ENCODE measurements at places on chromosomes 4 and X. TPM values are rescaled to one million over a fixed set of nuclear protein-coding genes. Genes with fewer than 3 reads are reported as not detected.

GRCh38 chr4:32061916-32062315 is 1341.7 kb downstream of the PCDH7 start:
- no peak for DNase-seq

GRCh38 chr4:152672206-152673092 is 7.3 kb downstream of the TMEM154 start:
- no peak for DNase-seq

DNA sequence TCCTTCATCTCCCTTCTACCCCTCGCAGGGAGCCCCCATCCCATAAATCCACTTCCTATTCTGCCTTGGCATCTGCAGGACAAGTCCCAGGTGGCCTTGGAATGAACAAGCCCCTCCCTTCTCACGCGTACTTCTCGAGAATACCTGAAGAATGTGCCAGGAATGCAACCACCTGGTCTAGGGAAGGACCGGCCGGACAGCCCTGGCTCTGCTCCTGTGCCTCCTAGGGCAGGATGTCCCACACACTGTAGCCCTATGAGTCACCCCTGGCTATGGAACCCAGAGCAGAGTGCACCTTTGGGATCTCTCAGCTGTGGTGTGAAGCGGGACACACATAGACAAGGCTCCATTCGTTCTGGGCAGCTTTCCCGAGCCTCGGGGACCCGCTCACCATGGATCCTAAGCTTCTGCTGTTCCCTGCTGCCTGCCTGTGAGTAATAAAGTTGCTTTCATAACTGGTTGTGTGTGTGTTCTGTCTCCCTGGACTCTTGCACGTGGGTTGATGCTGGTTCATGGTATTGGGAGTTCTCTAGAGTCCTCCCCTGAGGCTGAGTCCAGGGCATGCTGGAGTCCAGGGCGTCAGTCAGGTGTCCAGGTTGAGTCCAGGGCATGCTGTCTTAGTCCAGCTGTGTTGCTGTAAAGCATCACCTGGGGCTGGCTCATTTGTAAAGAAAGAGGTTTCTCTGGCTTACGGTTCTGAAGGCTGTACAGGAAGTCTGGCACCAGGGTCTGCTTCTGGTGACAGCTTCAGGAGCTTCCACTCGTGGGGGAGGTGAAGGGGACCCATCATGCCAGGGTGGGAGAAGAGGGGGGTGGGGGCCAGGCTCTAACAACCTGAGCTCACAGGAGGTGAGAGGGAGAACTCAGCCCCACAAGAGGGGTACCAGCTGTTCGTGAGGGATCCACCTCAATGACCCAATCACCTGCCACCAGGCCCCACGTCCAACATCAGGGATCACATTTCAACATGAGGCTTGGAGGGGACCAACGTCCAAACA is 7.4 kb upstream of the PDE6B start:
- DNase-seq, result no peak

DNA sequence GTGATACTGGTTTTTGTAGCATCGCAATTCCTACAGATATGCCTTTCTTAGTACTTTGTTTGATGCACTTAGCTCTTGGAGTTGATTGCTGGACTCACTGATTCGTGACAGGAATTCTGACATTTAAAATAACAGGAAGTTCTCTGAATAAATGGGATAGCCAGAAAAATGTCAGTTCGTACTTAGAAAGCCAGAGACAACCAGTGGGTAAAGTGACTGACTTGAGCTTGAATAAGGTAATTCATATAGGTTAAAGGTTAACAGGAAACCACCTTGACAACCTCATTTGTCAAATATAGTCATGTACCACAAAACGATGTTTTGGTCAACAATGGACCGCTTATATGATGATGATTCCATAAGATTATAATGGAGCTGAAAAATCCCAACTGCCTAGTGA is 181.4 kb downstream of the RPA4 start:
- DNase-seq, result no peak

GRCh38 chr4:3498901-3499510 is 33.2 kb downstream of the LRPAP1 start:
- no peak for DNase-seq

DNA sequence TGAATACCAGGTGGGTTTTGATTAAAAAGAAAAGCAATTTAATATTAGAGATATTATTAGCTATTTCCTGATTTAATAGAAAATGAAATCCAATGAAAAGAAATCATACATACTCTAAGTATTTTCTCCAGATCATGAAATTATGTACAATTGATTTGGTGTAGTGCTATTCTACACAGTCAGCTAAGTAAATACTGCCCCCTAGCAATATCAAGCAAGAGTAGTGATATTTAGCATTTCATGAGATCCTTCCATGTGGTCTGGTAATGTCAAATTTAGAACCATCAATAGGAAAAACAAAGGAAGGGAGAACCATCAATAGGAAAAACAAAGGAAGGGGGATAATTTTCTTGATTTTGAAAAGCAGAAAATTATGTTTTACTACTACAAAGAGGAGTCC is 114.6 kb downstream of the TBCK start:
- no peak for DNase-seq

GRCh38 chrX:65706041-65706828 is 38.8 kb downstream of the MSN start:
- no peak for DNase-seq

DNA sequence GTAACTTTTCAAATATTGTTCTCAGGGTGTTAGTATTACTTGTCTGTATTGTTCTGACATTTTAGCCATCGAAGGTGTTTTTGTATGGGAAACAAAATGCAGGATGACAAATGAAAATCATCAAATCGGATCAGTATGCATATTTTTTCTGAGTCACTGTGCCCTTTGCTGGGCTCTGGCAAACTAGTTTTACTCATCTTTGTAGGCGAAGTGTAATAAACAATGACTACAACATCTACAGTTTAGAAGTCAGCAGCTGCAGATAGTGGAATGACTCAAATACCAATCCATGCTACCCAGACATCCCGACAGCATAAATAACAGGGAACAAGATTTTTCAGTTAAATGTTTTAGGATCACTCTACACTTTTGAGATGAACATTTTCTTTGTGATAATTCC is 557.3 kb upstream of the TENM3 start:
- no peak for DNase-seq

GRCh38 chr4:24274381-24274941 is 309.9 kb downstream of the DHX15 start:
- no peak for DNase-seq

DNA sequence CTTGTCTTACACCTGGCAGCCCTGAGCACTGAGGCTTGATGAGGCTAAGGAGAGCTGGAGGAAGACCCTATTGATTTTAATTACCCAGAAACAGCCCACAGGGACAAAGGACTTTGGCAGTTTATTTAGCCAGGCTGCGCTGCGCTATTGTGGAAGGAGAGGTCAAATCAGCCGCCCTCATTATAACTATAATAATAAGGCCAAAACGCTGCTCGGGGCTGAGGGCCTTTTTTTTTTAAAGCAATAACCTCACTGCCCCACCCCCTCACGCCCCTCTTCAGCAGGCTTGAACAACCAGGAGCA is 60.6 kb upstream of the NKX1-1 start:
- no peak for DNase-seq

GRCh38 chr4:127118681-127119080 is 514.1 kb upstream of the INTU start:
- DNase-seq, result no peak

Gene SH3BP2
- 27.5 TPM for polyA plus RNA-seq

GRCh38 chr4:19512086-19512485 is 739.6 kb upstream of the SLIT2 start:
- DNase-seq, result no peak

- no peak for DNase-seq
These were observed 22.3 kb downstream of the QRFPR start for GRCh38 chr4:121358473-121358872.

DNA sequence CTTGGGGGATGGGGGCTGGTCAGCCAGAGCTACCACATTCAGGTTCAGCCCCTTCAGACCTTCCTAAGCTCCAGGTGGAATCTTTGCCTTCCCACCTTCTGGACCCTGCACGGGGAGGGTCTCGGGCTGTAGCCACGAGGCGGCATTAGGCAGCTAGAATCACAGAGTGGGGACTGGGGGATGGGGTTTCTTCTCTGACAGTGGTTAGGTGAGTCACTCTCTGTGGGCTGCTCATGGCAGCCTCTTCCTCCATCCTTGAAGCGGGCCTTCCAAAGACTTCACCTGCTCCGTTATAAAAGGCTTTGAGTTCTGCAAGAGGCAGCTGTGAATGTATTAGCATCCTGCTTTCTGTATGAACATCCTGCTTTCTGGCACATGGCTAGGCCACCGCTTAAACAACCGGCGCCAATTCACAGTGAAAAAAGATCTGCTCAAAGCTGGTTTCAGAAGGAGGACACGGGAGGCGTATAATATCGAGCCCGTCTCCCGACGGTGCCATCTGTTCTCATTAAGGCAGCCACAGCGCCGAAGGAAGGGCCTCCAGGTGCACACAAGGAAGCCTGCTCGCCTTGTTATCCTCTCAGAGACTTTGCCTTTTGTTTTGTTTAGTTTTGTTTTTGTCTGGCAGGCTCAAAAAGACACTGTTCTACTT is 74.3 kb upstream of the IGFBP7 start:
- DNase-seq, result no peak

DNA sequence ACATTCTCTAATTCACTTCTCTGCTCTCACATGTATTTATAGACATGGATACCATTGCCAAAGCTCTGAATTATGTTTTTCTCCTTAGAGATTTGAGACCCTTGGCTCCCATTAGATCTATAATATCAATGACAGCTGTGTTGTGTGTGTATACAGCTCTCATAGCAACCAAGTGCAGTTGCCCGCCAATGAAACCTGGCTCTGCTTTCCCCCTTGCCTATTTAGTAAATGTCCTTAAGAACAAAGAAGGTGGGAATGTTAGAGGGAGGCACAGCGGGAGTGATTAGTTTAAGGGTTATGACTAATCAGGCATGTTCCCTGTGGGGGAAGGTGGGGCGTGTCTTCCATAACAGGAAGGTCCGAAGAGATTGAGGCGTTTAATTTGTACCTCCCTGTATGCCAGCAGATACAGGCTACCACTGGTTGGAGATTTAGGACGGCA is 100.5 kb upstream of the TBC1D9 start:
- no peak for DNase-seq

Gene RS1
- not detected for polyA plus RNA-seq

DNA sequence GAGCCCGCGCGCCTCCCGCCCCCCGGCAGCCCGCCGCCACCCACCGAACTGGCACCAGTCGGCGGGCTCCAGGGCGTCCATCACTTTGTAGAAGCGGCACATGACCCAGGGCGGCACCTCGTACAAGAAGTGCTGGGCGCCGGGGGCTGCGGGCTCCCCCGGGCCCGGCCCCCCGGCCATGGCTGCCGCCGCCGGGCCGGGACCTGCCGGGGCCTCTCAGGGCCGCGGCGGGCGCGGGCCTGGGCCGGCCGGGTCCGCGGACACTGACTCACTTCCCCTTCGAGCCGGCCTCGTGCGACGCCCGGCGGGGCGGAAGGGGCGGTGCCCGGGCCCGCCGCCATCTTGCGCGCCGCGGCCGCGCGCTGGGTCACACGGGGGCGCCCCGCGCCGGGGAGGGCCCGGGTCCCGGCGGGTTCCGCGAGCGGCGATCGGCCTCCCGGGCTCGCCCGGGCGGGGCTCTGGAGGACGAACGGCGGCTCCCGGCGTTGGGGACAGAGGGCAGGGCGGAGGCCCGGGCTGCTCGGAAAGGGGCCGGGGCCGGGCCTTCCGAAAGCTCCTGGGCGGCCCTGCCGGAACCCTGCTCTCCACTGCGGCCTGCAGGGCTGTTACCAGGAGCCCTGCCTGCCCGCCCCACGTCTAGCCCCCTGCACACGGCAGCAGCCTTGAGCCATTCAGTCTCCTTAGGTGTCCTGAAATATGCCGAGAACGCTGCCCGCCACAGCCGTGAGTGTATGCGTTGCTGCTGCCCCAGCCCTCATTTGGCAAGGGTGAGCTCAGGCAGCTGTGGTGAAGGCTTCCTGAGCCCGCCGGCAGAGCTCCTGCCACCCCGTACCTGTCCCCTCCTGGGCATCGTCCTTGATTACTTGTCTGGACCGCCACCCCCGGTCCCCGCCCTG is at the start of gene IRAK1:
Gene IRAK1, minus strand, starts transcription at position 270 of the 896 bp plus-strand sequence. Its CDS starts 90 bp downstream, at position 180.
- DNase-seq, result no peak

GRCh38 chr4:61373901-61374440 is 173.8 kb downstream of the ADGRL3 start:
- no peak for DNase-seq

DNA sequence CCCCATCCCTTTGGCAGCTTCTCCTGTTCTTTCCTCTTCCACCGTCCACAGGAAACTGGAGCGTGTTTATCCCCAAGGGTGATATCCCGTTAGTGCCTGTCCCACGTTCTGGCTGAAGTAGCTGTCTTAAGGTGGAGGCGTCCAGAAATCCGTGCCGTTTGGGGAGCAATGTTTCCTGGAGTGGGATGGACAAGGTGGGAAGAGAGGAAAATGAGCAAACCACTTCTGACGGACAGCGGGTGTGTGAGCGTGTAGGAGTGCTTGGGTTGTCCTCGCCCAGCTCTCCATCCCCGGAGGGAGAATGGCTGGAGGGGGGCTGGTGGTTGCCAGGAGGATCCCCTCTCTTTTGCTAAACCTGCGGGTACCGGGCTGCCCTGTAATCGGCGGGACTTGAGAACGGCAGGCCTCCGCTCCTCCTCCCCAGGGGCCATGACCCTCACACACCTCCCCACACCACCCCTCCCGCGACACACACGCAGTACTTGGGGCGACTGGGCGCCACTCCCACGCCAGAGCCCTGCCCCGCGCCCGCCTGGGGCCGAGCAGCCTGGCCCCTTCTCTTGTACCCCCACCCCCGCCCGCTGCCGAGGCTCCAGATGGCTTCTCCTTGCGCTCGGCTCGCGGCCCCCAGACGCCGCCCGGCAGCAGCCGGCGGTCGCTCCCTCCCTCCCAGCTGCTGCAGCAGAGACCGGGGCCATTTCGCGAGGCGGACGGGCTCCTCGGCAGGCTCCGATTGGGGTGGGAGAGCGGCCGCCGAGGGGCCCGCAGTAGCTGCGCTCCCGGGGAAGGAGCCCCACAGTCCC is 13.9 kb upstream of the PRDM8 start:
- DNase-seq, result no peak

- DNase-seq, result no peak
These were observed 75.9 kb downstream of the LIMCH1 start for GRCh38 chr4:41613821-41614220.

DNA sequence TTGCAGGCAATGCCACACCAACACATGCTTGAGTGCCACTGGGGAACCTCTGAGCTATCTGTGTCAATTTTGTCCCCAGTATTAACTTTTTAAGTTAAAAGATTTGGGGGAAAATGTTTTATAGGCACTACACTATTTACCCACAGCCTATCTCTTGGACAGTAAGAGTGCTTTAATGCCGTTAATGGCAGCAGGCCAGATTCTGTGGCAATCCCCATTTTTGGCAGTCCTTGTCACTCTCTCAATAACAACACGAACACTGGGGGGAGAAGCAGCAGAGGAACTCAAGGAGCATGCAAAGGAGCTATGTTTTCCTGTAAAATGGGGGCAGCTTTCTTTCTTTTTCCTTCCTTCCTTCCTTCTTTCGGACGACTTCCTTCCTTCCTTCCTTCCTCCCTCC is 168.6 kb downstream of the NSUN7 start:
- no peak for DNase-seq

Gene PLXNB3
- 1.6 TPM for polyA plus RNA-seq

DNA sequence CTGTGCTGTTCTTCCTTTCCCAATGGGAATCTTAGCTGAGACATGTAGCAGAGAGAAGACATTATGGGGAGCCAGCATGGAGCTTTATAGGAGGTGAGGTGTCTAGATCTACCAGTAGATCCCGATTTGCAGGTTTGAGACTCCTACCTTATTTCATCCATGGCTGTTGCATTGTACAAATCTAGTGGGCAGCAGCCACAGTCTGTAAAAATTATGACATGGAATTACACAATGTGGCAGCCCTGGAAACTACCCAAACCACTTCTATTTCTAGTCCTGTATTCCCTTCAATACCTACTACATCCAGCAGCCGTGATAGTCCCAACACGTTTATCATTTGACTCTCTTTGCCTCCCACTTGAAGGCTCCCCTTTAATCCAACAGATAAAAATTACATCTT is 8.1 kb downstream of the ATP7A start:
- DNase-seq, result no peak

- no peak for DNase-seq
These were observed 121.0 kb downstream of the ENPP6 start for GRCh38 chr4:184096561-184097240.

All from left renal pelvis (tissue), 4 donors.